Natural killer cell (primary cell): ENCODE measurements at places on chromosomes 7 and 10. TPM values are rescaled to one million over a fixed set of nuclear protein-coding genes. Genes with fewer than 3 reads are reported as not detected.

PON3 gene
- total RNA-seq = not detected

PDE1C gene
- not detected for total RNA-seq

DNA sequence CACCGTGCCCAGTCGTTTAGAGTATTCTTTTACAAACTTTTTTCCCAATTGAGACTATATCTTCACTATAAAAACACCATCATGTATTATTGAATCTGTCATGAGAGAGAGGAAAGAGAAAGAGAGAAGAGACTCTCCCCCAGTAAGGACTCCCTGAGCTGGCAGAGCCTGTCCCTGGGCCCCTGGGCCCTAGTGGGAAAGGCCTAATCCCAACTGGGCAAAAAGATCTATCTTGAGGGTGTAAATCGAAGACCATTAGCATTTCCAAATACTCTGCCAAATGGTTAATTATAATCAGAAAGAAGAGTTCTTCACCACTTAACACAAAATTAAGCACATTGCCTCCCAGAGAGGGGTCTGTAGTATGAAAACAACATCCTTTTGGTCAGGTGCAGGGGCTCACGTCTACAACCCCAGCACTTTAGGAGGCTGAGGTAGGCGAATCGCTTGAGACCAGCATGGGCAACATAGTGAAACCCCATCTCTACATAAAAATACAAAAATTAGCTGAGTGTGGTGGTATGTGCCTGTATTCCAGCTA is 108.2 kb downstream of the SKIDA1 start:
- no peak overlapping the region for H3K27ac ChIP-seq
- H3K27me3 ChIP-seq = no peaks in the 10 kb centered on the region
- no peaks in the 10 kb centered on the region for H3K36me3 ChIP-seq
- DNase-seq = no peak
- H3K4me3 ChIP-seq = no peak overlapping the region

GRCh38 chr10:71533936-71534335 is 137.2 kb downstream of the CDH23 start:
- no peak overlapping the region for H3K4me3 ChIP-seq
- no peaks in the 10 kb centered on the region for H3K4me1 ChIP-seq
- H3K27ac ChIP-seq = no peak overlapping the region
- no peaks in the 10 kb centered on the region for H3K27me3 ChIP-seq
- DNase-seq = no peak

GRCh38 chr10:35565602-35566081 is 39.5 kb upstream of the GJD4 start:
- DNase-seq = no peak
- H3K36me3 ChIP-seq = peaks cover 32% of the 10 kb centered on the region
- H3K27ac ChIP-seq = no peak overlapping the region
- H3K27me3 ChIP-seq = no peaks in the 10 kb centered on the region
- H3K4me1 ChIP-seq = peaks cover 8% of the 10 kb centered on the region
- H3K4me3 ChIP-seq = no peak overlapping the region

DNA sequence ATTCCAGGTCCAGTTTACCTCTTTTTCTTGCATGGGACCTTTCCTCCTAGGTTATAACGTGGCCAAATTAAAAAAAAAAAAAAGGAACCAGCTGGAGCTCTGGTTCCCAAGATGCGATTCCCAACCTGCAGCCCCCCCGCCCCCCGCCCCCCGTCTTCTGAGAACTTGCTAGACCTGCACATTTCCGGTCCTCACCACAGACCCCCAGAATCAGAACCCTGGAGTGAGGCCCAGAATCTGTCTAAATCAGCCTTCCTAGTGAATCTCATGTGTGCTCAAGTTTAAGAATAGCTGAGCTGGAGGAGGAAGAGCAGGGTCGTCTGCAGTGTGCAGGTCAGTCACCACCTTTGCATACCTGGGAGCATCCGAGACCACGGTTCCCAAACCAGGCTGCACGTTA is 144.2 kb downstream of the KLF6 start:
- H3K4me3 ChIP-seq = no peak overlapping the region
- DNase-seq = no peak
- H3K36me3 ChIP-seq = no peaks in the 10 kb centered on the region
- no peaks in the 10 kb centered on the region for H3K27me3 ChIP-seq
- peaks cover 3% of the 10 kb centered on the region for H3K4me1 ChIP-seq

- H3K4me3 ChIP-seq = no peak overlapping the region
- no peak for DNase-seq
- no peak overlapping the region for H3K27ac ChIP-seq
- H3K36me3 ChIP-seq = no peaks in the 10 kb centered on the region
- H3K27me3 ChIP-seq = no peaks in the 10 kb centered on the region
- H3K4me1 ChIP-seq = no peaks in the 10 kb centered on the region
Observed at GRCh38 chr7:123425246-123425645, 109.1 kb downstream of the IQUB start.
